ENCODE measurements at places on chromosomes 7 and 10.

GRCh38 chr7:47087866-47088265, 494.0 kb downstream of the TNS3 start:
- no peak for DNase-seq

- DNase-seq = peak; percentile 74
Measured at GRCh38 chr7:137592232-137592896, 248.8 kb upstream of the PTN start.

DNA sequence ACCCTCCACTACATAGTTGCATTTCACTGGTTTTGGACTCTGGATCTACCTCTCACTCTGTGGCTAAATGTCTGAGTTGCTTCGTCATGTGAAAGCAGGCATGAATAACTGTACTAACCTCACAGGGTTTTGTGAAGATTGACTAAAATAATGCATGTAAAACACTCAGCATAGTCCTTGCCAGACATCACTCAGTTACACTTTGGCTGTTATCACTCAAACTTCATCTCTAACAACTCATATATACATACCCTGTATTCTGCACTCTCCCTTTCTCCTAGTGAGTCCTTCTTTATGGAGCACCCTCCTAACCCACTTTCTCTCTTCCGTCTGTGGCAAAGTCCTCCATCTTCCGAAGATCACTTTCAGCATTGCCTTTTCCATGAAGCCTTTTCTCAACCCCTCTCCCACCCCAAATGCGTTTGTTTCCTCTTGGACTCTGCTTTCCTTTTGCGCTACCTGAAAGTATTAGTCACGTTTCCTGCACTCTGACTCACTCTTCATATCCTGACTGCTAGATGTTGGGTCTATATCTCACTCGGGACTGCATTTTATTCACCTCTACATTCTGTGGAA, 72.6 kb downstream of the OSBPL3 start:
- no peak for DNase-seq

GRCh38 chr10:76456197-76456596, 1024.8 kb downstream of the LRMDA start:
- DNase-seq = no peak

DNA sequence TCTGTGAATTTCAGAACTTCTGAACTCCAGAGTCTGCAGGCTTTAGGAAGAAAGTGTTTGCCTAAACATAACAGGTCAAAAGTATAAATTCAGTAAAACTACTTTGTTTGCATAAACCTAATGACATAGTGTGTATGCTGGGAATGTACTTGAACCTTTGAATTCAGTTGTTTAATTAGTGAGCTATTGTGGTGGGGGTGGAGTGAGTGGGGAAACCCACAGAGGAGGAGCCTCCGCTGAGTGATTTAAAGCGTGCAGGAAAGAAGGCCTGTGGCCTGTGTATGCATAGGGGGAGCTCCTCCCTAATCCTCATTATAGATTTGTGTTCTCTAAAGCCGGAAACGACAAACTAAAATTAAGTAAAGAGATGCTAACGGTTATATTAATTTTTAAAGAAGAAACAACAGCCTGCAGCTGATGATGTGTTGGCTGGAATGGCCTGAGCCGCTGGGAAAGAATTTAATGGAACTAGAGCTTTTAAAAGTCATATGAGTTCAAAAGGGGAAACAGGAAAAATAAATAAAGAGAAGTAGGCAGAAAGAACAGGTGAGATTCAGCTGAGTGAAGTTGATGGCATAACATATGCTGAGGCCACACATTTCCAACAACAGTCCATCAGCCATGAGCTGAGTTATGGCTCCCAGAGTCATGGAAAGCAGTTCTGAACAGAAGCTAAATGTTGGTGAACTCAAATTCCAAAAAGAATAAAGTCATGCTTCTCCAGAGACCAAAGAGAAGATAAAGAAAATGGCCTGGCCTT, 595.0 kb downstream of the GRM8 start:
- no peak for DNase-seq

DNA sequence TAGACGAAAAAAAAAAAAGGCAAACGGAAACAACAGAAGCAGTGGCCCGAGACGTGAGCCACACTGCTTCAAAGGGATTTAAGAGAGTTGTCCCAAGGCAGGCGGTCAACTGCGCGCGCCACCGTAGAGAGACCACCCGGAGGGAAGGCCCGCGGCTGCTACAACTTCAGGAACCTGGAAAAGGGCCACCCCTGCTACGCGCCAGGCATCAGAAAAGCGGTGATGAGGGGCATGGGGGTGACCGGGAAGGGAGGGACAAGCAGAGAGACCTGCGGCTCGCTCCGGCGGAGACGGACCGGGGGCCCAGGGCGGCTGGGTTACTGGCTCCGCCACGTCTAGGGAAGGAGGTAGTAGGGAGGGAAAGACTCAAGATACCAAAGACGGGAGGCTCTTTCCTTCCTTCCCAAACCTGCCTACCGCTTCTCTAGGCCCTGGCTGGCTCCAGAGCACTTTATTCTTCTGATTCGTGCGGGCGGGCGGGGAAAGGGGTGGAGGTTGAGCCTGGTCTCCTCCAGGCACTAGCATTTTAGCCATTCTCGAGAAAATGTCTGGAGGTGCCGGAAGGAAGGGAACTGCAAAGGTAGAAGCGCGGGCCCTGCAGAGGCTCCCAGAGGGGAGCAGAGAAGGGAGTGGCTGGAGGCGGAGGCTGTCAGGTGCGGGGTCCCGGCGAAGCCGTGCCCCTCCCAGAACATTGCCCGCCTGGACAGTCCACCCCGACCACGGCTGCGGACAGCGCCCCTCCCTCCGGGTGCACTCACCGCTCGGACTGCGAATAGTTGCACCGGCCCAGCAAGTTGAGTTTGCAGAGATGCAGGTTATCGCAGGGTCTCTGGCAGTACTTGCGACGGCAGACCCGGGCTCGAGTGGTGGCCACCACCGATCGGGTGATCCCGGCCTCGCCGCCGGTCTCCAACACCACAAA, 993 bp downstream of the ZC3HAV1 start:
- no peak for DNase-seq

- DNase-seq = no peak
Measured at GRCh38 chr10:67049988-67050387, 124.2 kb downstream of the LRRTM3 start.

GRCh38 chr7:31098642-31099360, 46.7 kb downstream of the ADCYAP1R1 start:
- no peak for DNase-seq
